ENCODE measurements at places on chromosomes 6 and 20.

- no peak for DNase-seq
These were observed 8.5 kb downstream of the HSPA1B start for GRCh38 chr6:31836047-31836473.

DNA sequence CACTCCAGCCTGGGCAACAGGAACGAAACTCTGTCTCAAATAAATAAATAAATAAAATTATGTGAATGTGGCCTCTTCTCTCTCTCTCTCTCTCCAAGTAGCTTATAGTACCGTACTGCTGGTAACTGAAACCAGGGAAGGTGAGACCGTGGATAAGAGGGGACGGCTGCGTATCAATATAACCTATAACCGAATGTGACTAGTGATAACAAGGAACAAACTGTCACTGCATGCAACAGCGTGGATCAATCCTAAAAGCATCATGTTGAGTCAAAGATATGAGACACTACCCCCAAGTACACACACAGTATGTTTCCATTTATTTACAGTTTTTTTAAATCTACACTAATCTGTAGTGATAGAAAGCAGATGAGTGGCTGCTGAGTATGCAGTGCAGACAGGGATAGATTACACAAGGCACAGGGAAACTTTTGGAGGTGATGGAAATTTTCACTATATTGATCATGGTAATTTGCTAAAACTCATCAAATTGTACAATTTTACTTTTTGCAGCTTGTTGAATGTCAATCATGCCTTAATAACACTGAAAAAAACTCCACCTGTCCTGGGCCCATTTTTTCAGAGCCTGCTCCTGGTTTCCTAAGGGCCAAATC, 121.4 kb upstream of the ARMC2 start:
- no peak for DNase-seq

DNA sequence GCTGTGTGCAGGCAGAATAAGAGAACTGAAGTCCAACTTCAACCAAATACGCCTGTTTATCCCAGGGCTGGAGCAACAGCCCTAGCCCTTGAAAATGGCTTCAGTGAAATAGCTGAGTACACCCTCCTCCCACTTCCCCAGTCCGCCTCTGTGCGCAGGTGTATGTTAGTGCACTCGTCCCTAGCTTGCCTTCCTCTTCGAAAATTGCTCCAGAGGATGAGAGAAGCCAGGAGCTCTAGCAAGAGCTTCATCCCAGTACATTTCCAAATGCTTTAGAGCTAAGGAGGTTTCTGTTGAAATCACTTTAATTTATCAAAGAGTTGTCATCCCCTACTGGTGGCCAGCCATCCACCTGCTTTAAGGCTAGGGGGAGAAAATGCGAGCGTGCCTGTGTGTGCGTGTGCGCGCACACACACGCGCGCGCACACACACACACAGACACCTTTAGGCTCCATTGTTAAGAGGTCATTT, 5.4 kb upstream of the POU3F2 start:
- DNase-seq = no peak

GRCh38 chr6:40477246-40478126, 109.7 kb downstream of the LRFN2 start:
- DNase-seq = no peak

DNA sequence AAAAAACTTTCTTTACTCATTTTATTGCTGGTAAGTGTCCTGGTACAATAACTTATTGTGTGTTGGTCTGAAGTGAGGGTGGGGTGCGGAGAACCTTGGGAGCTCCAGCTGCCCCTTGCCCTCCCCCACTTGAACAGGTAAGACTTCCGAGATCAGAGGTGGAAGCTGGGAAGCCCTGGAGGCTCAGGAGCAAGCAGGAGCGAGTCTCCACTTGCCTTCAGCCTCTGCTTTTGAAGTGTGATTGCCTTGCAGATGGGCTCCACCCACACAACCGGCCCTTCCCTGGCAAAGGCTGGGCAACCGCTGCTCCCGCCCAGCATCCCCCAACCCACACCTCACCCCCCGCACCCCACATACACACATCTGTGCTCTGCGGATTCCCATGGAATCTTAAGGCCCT, 179.6 kb downstream of the TFAP2C start:
- no peak for DNase-seq

GRCh38 chr6:47057830-47058540, 15.9 kb upstream of the ADGRF1 start:
- DNase-seq = no peak

- no peak for DNase-seq
These were observed 75.2 kb downstream of the SOX4 start for GRCh38 chr6:21668795-21669194.

DNA sequence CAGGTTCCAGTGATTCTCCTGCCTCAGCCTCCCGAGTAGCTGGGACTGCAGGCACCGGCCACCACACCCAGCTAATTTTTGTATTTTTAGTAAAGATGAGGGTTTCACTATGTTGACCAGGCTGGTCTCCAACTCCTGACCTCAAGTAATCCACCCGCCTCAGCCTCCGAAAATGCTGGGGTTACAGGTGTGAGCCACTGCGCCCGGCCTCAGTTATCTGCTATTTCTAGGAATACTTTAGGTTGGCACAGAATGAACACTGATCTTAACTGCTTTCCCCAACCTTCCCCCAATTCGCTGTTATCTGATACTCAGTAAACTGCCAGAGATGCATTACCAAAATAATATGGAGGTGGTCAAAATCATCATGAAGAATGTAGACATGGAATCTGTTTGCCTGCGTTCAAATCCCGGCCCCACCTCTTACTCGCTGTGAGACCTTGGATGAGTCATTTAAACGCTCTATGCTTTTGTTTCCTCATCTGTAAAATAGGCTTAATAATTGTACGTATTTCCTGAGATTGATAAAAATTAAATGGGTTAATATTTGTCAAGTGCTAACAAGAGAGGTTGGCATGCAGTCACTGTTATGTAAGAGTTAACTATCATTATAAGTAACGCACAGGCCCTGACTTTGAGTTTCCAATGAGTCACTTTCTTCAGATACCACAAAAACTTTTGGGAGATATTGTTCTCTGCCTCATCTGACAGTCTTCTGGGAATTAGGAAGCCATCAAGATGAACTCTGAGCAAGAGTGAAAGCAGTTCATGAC, 44.5 kb upstream of the NCOA3 start:
- DNase-seq = no peak

GRCh38 chr6:138726066-138726756, 47.4 kb upstream of the CCDC28A start:
- DNase-seq = no peak

DNA sequence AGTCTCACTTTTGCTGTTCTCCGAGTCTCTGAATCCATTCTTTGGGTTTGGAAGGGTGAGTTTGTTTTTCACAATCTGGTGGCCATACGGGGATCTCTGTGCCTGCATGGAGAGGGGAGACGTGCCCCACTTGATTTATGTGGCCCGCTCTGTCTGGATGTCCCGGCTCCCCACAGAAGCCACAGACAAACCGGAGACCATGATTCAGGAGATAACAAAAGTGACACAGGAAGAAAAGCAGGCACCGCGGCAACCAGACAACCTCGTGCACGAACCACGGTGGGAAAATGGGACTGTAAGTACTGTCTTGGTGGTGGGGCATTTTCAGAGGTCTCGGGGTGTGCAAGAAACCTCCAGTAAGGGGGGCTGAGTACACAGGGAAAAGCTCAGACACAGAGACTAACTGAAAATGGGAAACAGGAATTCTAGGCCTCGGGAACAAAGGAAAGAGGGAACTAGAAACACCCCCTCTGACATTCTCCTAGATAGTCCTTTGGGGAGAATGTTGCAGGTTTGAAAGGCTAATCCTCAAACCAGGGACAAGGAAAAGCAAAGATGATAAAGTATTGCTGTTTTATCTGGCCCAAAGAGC, 22.1 kb upstream of the ZNF318 start:
- no peak for DNase-seq

DNA sequence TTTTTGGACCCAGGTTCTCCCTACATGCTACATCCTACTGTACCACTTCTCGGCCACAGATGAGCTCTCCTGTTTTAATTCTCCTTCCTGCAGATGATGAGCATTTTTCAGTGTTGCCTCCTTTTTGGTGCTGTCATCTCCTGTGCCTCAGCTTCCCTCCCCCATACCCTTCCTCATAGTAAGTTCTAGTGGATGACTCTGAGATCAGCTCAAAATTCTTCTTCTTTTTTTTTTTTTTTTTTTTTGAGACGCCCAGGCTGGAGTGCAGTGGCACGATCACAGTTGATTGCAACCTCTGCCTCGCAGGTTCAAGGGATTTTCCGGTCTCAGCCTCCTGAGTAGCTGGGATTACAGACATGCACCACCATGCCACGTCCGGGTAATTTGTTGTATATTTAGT, 3.8 kb downstream of the TMEM14A start:
- DNase-seq = no peak

DNA sequence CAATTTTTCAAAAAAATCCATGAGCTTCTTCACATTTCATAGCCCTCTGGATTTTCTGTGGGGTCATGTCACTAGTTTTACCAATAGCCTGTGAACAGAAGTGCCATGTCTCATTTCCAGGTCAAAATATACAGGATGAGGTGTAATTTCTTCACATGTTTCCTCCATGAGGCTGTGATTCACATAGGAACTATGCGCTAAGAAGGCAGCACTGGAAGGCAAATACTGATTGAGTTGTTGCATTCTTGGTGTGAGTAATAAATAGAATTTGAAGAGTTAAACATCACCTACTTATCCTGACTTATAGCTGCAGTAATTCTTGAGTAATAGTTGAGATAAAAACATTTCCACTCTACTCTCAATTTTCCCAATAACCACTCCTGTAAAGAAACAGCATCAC, 442.3 kb downstream of the HAO1 start:
- DNase-seq = no peak

DNA sequence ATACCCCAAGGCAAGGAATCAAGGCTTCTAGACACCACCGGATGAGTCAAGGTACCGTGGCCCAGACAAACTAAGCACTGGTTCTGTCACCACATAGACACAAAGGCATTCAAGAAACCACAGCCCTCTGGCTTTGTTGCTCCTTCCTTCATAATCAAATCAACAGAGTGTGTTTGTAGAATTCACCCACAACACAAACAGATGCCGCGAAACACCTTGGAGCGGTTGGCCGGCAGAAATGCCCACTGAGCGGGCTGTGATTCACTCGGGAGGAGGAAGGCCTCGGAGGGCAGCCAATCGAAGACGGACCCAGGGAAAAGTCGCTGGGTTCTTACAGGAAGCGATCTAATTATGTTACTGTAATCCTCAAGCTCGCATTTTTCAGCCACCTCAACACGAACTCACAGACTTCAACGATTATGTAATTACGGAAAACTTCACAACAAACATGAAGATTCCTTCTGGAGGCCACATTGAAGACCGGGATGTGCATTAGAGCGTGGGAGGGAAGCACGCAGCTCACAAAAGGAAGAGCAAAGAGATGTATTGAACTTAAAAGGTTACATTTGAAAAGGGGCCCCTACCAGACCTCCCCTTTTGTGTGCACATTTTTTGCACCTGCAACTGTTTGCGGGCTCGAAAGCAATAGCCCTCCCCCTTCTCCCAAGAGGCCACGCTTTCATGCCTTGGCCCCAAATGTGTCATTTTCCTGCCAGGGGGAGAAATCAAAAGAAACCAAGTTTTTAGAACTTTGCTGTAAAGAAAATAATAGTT, 184.7 kb upstream of the PREP start:
- DNase-seq = no peak

- DNase-seq = no peak
These were observed 347.6 kb downstream of the CDC5L start for GRCh38 chr6:44734886-44735629.

- DNase-seq = no peak
These were observed 203.3 kb downstream of the PREX1 start for GRCh38 chr20:48624315-48625020.

DNA sequence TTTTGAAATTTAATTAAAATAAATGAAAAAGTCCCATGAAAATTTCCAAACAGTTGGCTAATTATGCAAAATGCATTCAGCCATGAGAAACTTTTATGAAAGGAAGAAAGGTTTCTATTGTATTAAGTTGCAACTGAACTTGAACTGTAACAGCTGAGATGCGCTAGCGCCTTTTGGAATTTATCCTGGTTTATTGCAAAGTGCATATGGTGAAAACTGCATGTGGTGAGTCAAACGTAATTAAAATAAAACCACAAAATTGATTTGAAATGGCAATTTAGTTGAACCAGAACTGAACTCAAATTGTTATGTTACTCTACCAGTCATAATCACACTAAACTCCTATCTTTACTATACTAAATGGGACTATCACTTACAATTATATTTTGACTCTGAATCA, 46.4 kb upstream of the COL21A1 start:
- DNase-seq = no peak

GRCh38 chr6:71463061-71463460, 174.4 kb downstream of the OGFRL1 start:
- no peak for DNase-seq

GRCh38 chr6:18053555-18054445, 66.4 kb upstream of the KIF13A start:
- no peak for DNase-seq

GRCh38 chr6:143333081-143333480, 117.4 kb downstream of the ADAT2 start:
- DNase-seq = no peak

DNA sequence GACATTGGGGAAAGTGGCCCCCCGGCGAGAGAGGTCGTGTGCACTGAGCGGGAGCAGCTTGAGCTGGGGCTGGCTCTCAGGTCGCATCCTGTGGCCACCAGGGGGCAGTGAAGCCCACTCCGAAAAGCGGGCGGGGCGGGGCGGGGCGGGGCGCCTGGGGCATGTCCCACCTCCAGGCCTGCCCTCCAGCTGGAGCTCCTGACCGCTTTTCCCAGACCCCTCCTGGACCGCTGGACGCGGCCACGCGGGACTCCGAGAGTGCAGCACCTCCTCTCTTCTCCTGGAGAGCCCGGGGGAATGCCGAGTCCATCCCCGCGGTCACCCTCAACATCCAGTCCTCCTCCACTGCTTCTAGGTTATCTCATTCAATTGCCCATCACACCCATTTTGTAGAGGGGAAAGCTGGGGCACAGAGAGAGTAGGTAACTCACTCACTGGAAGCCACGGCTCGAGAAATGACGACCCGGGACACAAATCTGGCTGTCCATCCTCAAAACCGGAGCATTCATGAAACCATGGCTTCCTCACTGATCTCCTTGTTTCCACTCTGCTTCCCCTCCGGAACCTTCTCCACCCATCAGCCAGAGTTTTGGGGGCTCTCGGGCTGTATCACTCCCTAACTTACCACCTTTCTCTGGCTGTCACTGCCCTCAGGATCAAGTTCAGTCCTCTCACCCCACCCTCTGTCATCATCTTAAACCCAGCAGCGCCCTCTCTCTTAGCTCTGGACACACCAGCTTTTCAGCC, 24.1 kb downstream of the COX4I2 start:
- peak; percentile 59 for DNase-seq

DNA sequence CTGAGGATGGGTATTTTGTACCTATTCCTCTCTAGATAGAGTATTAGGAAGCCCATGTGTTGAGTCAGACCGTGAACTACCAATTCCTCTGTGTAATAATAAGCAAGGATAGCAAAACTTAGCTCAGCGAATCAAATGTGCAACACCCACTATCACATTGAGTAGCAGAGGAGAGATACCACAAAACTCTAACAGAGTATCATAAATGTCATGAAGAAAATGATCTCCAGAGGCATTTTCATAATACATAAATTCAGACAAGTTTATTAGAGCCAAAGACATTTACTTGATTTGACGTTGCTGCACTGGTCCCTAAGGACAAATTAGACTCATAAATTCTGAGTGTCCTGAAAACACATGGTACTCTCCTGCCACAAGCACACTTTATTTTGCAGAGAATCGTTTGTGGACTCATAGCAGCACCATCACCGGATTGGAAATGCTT, 245.2 kb downstream of the HAO1 start:
- no peak for DNase-seq

GRCh38 chr6:44176762-44177509, 18.3 kb downstream of the CAPN11 start:
- DNase-seq = no peak

Measured in caudate nucleus (tissue), 63 donors.